Activated CD4-positive, alpha-beta T cell treated with anti-CD3 and anti-CD28 coated beads for 36 hours (primary cell): ENCODE measurements at places on chromosomes 6 and 20.
A peak's percentile ranks its signal among the peaks of the same experiment; 100 is the strongest.

DNA sequence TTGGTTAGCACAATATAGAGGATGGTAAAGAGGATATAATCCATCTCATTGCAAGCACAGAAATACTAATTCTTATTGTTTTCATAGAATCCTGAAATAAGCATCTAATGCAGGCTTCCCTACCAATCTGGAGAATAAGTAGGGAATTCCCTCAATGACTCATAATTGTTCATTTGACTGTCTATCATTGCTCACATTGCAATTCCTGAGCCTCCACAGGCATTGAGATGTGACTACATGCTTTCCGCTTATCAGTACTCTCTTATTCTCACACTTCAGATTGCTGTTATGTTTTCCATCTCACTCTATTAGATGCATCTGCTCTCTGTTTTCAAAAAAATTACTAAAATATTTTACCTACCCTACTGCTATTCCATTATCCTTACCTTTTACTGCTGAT, 216.2 kb upstream of the PRSS16 start:
- no peak overlapping the region for H3K27ac ChIP-seq
- DNase-seq, result no peak
- peaks cover 35% of the 10 kb centered on the region for H3K27me3 ChIP-seq
- H3K36me3 ChIP-seq, result no peaks in the 10 kb centered on the region

- H3K27ac ChIP-seq, result peak overlapping the region; percentile 93
- H3K36me3 ChIP-seq, result peaks cover 2% of the 10 kb centered on the region
- peak overlapping the region; percentile 71 for H3K4me3 ChIP-seq
- no peaks in the 10 kb centered on the region for H3K27me3 ChIP-seq
- peaks cover 52% of the 10 kb centered on the region for H3K4me1 ChIP-seq
Observed at GRCh38 chr6:41201764-41202173, 820 bp upstream of the TREML2 start.

GRCh38 chr20:18187020-18187419, 49.4 kb downstream of the KAT14 start:
- H3K27me3 ChIP-seq, result no peaks in the 10 kb centered on the region
- H3K4me1 ChIP-seq, result no peaks in the 10 kb centered on the region
- H3K27ac ChIP-seq, result no peak overlapping the region
- peaks cover 33% of the 10 kb centered on the region for H3K36me3 ChIP-seq
- H3K4me3 ChIP-seq, result no peak overlapping the region

GRCh38 chr6:115847671-115848070, 213.0 kb downstream of the FRK start:
- no peak overlapping the region for H3K4me3 ChIP-seq
- no peaks in the 10 kb centered on the region for H3K36me3 ChIP-seq
- no peaks in the 10 kb centered on the region for H3K27me3 ChIP-seq
- H3K4me1 ChIP-seq, result no peaks in the 10 kb centered on the region

GRCh38 chr6:160767647-160768019, 65.6 kb downstream of the PLG start:
- no peak overlapping the region for H3K4me3 ChIP-seq
- H3K27ac ChIP-seq, result no peak overlapping the region
- H3K36me3 ChIP-seq, result no peaks in the 10 kb centered on the region
- H3K27me3 ChIP-seq, result peaks cover 29% of the 10 kb centered on the region
- H3K4me1 ChIP-seq, result peaks cover 7% of the 10 kb centered on the region
- no peak for DNase-seq

DNA sequence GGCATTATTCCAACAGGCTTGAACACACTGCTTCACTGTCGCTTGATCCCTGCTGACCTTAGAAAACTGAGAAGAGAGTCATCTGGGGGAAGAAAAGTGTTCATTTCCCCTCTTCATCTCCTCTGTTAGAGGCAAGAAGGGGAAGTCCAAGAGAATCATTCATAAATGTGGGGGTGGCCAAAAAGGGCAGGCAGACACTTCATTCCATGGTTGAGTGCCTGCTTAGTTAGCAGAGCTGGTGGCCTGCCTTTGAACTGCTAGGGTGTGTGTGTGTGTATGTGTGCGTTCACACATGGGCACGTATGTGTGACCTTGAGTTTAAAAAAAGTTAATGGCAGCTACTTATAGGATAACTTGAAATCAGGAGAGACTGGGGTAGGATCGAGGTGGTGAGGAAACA, 39.4 kb upstream of the RFPL4B start:
- no peak overlapping the region for H3K4me3 ChIP-seq
- no peaks in the 10 kb centered on the region for H3K36me3 ChIP-seq
- no peaks in the 10 kb centered on the region for H3K4me1 ChIP-seq
- H3K27ac ChIP-seq, result no peak overlapping the region
- DNase-seq, result peak; percentile 7
